ENCODE measurements at places on chromosomes 16 and 17. TPM values are rescaled to one million over a fixed set of nuclear protein-coding genes. Genes with fewer than 3 reads are reported as not detected.
A peak's percentile ranks its signal among the peaks of the same experiment; 100 is the strongest.

- no peak for DNase-seq
These were observed 226.4 kb upstream of the MAF start for GRCh38 chr16:79826732-79827475.

GRCh38 chr17:61475726-61476125 is 23.5 kb downstream of the TBX4 start:
- no peak for DNase-seq

- peak; percentile 81 for DNase-seq
These were observed 58.4 kb downstream of the SRL start for GRCh38 chr16:4183237-4184037.

DNA sequence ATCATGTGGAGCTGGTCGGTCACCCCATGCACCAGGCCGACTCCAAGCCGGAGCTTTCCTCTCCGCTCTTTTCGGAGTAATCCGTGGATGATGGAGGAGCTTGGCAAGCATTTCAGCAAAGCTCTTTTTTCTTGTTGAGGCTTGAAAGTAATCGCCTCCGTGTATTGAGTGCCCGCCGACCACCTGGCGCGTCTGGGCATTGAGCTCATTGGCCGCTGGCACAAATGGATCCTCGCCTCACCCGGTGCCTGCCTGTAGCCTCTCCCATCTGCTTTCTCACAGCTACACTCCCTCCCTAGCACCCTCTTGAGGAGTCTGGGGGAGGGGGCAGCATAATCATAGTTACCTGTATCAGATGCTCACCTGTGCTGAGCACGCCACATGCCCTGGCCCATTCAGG is 148.9 kb downstream of the CMIP start:
- DNase-seq, result no peak

DNA sequence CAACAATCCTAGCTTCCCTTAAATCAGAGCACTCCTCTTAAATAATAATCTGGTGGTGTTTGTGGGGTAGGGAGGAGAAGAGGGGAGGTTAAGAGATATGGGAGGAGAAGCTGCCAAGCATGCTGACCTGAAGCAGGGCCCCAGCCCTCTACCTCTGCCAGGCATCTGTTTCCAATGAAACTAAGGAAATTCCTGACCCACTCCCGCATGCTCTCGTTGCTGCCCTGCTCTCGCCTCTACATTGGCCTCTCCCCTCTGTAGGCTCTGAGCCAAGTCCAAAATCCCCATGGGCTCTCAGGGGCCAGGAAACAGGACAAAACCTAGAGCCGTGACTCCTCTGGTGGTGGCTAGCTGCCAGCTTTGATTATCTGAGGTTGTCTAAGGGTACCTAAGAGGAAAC is 559.5 kb upstream of the CDH11 start:
- no peak for DNase-seq

DNA sequence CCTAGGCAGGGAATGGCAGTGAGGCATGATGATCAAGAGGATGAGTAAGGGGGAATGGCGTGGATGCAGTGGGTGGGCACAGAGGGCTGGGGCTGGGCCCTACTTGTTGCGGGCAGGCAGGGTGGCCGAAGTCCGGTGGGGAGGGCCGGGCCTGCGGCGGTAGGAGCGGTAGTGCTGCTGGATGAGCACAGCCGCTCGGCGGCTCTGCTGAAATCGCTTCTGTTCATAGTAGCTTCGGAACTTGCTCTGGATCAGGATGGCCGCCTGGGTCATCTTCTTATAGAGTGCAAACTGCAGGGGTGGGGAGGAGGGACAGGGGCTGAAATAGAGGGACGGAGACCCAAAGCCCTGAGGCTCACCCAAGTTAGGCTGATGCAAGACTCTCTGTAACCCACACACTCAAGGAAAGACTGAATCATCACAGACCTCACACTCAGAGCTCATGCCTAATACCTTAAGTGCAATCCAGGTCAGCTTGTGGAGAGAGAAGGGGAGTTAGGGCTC is 1.5 kb upstream of the SPAG7 start:
- no peak for DNase-seq

DNA sequence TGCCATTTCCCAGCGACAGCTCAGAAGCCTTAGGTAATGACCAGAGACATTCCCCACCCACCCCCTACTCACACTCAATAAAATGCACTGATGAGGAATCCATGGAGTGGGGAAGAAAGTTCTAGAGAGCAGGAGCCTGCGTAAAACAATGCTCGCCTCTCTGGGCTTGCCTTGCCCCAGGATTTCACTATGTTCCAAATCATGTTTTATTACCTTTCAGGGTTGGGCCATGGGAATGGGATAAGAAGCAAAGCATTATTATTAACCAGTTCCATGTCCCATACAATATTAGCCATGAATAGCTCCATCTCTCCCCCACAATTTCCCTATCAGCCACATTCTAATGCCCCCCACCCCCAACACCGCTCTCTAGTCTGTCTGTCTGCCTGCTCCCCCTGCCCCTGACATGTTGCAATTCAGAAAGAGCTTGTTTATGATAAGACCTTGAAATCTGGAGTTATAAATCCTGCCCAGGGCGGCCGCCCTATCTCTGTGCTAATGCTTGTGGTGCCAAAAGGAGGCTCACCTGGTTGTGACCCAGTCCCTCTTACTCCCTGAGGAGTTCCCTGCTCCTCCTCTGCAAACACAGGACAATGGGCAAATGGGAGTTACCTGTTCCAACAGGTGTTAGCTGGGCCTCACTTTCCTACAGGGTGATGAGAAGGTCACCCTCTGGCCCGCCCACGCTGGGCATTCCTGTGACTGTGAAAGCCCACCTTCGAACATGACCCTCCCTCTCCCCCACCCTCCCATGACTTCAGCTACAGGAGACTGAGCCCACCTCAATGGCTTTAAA is 28.0 kb upstream of the DDX52 start:
- no peak for DNase-seq

DNA sequence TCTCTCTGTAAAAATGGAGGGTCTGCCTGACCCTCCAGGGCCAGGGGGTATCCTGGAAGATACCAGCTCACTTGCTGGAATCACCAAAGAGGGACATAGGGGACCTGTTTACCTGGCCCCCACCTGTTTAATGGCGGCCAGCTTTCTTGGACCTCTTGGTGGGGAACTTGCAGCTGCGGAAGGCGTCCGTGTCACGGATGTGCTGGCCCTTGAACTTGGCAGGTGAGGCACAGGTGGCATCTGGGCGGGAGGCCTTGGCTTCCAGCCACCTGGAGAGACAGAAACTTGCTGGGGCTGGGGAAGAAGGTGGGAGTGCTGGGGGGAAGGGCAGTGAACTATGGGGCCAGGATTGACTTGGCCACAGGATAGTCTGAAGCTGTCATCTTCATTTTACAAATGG is 3.5 kb downstream of the CHAD start:
- no peak for DNase-seq

GRCh38 chr17:69093279-69093789 is 32.6 kb upstream of the ABCA9 start:
- no peak for DNase-seq

GRCh38 chr16:57788252-57788841 is 13.9 kb downstream of the KIFC3 start:
- no peak for DNase-seq

Gene KCNJ18
- not detected for polyA plus RNA-seq

Gene ELMO3
- 1.1 TPM for polyA plus RNA-seq

Gene IL21R
- polyA plus RNA-seq, result 0.20 TPM

Gene CCL16
- polyA plus RNA-seq, result 0.39 TPM

Gene CYLD
- polyA plus RNA-seq, result 26.8 TPM
